ENCODE measurements at places on chromosomes 1 and 21.

DNA sequence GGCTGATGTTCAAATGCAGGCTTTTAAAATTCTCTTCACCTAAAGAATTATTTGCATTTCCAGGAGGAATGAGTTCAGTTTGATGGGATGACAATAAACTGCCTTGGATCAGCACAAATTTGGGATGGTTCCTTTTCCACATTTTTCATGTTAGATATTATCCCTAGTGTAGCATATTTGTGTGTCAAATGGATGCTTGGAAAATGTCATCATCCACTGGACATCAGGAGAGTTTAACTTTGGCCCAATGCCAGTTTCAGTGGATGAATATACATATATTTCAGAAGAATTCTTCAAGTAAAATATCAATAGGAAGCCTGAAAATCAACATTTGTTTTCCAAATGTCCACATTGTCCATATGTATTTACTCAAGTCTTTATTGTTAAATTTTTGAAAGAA is 116.5 kb upstream of the COL24A1 start:
- no peak for DNase-seq

- no peak for DNase-seq
Measured at GRCh38 chr1:205783904-205784303, 8.6 kb upstream of the RAB29 start.

GRCh38 chr1:178513278-178513983 is 522 bp downstream of the TEX35 start:
- DNase-seq: no peak

DNA sequence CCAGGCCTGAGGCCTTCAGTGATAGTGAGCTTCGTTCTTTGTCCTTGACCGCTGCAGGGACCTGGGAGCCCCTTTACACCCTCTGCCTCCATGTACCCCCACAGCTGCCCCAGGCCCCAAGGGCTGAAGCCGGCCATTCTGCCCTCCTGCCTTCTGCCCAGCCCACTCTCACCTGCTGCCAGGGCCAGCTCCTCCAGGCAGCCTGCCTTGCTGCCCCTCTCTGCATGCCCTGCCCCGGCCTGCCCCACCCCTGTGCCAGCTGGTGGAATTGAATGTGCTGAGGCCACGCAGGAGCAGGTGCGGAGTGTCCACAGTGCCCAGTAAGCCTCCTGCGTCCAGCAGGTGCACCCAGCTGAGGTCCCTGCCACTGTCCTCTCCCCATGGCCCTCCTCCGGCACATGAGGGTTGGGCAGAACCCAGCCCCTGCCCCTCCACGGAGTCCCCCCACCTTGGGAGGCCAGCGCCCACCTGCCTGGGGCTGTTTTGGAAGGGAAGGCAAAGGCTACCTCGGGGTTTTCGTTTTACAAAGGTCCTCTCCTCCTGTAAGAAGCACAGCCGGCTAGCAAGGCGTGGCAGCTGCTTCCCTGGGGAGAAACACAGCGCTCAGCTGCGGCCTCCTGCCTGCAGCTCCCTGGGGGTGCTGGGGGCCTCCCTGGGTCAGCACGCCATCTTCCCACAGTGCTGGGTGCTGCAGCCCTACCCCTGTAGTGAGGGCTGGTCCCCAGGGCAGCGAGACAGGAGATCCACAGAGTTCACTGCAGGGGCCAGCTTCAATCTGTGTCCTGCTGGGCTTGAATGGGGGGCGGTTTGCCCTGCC is 21.0 kb downstream of the MMEL1 start:
- no peak for DNase-seq

GRCh38 chr1:109984190-109984455 is 442 bp upstream of the AHCYL1 start:
- no peak for DNase-seq

DNA sequence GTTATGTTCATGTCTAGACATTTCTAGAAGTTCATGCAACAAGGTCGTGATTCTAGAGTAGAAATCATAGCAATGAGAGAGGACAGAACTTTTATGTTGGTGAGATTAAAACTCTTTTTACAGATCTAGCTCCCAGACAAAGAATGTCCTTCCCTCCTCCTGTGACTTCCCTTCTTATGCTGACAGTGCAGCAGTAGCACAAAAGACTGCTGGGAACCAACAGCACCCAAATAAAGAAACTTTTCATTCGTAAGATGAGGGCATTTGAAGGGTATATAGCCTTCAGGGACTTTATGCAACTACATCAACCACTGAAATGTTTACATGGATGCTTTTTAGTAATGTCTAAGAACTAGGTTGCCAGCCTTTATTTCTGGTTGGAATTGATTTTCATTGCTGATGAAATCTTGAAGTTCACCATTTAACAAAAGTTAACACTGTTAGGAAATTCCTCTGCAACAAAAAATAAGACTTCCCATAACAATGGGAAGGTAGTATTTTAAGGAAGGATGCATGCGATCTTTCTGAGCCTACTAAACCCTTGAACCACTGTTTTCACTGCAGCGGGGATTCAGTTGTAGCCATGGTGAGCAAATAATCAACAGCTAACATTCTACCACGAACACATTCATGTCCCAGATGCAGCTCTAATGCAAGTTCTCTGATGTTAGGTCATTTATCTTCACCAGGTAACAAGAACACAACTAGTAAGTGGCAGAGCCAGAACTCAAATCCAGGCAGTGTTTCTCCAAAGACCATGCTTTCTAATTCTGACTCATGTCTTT is 672.8 kb downstream of the PTPRC start:
- DNase-seq: no peak

DNA sequence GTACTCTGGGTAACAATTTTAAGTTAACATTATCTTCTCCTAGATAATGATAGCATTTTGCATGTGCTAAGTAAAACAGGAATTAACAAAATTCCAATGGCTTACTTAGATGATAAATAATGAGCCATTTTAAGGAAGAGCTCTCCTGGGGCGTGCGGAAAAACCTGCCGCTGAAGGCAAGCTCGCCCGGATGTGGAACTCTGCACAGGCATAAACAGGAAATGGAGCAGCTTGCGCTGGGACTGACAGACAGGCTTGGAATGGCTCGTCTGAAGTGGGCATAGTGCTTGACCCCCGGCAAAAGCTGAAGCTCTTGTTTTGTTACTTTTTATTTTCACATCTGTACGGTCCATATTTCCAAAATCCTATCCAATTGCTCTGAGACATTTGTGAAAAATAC is 169.2 kb downstream of the ZNF281 start:
- DNase-seq: no peak

DNA sequence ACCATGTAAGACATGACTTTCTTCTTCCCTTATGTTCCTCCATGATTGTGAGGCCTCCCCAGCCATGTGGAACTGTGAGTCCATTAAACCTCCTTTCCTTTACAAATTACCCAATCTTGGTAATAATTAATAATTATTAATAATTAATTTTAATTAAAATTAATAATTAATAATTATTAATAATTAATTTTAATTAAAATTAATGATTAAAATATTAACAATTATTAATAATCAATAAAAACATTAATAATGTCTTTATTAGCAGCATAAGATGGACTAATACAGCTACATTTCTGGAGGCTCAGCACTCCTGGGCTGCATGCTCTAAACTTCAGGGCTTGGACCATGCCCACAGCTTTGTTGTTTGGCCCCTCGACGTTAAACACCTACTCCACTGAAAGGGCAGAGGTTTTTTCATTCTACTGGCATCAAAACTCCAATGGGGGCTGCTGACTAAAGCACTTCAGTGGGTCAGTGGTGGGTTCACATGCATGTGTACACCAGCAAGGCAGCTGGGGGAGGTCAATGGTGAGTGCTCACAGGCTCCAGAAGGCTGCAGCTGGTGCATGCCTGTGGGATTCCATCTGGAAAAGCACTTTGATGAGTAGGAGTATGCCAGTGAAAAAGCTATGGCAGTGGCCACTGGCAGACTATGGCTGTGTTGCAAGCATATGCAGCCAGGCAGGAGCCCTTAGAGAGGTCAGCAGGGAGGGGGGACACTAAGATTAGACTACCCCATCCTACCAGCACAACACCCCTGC is 561.3 kb downstream of the NCAM2 start:
- DNase-seq: no peak

DNA sequence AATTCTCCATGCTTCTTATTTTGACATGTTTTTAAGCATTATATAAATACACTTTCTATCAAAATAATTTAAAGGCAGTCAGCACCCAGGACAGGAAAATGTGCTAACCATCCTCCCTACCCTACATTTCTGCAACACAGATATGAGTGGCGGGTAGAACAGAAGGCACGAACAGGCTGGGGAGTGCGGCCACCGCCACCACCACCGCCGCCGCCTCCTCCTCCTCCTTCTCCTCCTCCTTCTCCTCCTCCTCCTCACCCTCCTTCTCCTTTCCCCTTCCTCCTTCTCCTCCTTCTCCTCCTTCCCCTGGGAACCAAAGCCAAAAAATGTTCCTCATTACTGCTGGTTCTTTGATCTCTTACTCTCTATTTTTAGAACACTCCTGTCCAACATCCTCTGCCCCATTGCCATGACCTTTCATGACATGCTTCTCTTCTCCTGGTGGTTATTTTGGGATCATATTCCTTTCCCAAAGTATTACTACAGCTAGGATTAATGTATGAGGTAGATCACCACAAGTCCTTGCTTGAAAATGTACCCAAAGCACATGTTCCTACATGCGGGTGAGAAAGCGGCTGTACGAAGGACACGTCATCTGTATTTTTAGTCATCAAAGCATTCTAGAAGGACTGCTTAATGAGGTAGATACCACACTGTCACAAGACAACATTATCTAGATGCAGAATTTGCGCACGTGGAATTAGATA is 24.5 kb upstream of the CCN1 start:
- no peak for DNase-seq

- no peak for DNase-seq
Measured at GRCh38 chr1:154845879-154846278, 24.2 kb downstream of the KCNN3 start.

DNA sequence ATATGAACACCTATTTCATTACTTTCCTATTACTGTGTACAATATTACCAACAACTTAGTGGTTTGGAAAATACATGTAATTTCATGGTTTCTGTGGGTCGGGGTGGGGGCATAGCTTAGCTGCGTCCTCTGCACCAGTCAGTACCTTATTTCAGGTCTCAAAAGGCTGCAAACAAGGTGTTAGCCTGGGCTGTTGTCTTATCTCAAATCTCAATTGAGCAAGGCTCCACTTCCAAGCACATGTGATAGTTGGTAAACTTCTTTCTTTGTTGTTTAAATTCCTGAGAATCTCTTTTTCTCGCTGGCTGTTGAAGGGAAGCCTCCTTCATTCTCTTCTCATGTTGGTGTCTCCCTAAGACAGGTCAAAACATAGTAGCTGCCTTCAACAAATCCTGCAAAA is 485.4 kb downstream of the AMY1C start:
- DNase-seq: no peak

GRCh38 chr1:17922833-17923232 is 167.7 kb downstream of the ACTL8 start:
- DNase-seq: no peak

- DNase-seq: no peak
Measured at GRCh38 chr1:236502579-236502971, 21.2 kb upstream of the LGALS8 start.

- DNase-seq: no peak
Measured at GRCh38 chr21:32240851-32241687, 37.8 kb downstream of the MIS18A start.

- no peak for DNase-seq
Measured at GRCh38 chr1:11789126-11790067, 16.4 kb downstream of the MTHFR start.

- DNase-seq: no peak
Measured at GRCh38 chr1:19442154-19443096, 42.9 kb downstream of the CAPZB start.

- DNase-seq: no peak
Measured at GRCh38 chr1:219774386-219774785, 154.0 kb downstream of the SLC30A10 start.

GRCh38 chr1:157033357-157033876 is 12.1 kb downstream of the ARHGEF11 start:
- DNase-seq: no peak
